ENCODE measurements at places on chromosomes 2 and 18.

DNA sequence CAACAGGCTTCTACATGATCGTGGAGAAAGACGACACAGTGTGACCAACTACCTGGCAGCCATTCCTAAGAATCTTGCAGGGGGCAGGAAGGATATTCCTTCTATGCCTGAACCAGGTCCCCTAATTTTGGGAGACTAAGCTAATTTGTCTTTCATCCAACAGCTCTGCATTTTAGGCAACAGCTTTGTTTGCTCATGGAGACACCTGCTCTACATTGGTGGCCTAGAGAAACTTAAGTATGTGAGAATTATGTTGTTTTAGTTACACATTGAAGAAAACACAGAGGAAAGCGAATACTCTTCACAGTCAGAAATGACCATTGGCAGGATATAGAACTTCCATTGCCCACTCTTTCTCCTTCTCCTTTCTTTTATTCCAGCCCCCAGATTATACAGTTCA is 75.2 kb downstream of the ASXL3 start:
- no peak for DNase-seq

- DNase-seq, result no peak
These were observed 993.6 kb downstream of the LRP1B start for GRCh38 chr2:141137122-141137693.

DNA sequence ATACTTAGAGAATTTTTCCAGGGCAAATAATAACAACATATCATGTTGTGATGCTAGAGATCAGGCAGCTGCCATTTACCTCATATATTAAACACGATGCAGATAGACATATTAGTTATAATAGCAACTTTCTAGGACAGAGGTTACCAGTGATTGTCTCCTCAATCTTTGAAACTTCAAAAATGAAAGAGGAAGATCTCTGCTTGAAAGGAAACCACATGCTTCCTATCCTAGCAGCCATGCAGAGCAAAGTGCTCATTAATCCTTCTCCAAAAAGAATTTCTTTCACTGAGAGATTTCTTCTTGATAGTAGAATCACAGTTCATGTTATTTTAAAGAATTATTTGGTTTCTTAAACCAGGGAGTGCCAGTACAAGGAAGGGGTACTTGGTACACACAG is 317.2 kb downstream of the CPS1 start:
- DNase-seq, result no peak

DNA sequence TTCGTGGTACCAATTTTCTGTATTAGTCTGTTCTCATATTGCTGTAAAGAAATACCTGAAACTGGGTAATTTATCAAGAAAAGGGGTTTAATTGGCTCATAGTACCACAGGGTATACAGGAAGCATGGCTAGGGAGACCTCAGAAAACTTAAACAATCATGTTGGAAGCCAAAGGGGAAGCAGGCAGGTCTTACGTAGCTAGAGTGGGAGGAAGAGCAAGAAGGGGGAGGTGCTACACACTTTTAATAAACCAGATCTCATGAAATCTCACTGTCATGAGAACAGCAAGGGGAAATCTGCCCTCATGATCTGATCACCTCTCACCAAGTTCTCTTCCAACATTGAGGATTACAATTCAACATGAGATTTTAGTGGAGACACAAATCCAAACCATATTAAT is 226.8 kb upstream of the TPO start:
- DNase-seq, result no peak

- no peak for DNase-seq
These were observed 67.6 kb downstream of the DHRS9 start for GRCh38 chr2:169136885-169137534.

DNA sequence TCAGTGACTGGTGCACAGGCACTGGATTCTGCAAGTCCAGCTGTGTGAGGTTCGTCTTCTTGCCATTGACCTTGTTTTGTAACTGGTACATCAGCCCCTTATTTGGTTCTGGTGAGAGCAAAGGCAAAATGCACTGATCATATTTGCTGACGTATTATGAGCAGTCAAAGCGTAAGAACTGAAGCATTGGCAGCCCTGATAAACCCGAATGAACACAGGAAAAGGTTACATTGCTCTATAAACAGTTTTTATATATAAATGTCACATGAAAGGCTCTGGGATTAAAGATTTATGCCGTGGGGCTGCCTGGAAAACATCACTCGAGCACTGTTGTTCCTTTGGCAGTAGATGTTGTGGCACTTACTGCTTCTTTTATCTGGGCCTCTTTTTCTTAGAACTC is 167.9 kb downstream of the IRS1 start:
- DNase-seq, result no peak

- DNase-seq, result no peak
These were observed 650.4 kb downstream of the RNF144A start for GRCh38 chr2:7567646-7568045.

DNA sequence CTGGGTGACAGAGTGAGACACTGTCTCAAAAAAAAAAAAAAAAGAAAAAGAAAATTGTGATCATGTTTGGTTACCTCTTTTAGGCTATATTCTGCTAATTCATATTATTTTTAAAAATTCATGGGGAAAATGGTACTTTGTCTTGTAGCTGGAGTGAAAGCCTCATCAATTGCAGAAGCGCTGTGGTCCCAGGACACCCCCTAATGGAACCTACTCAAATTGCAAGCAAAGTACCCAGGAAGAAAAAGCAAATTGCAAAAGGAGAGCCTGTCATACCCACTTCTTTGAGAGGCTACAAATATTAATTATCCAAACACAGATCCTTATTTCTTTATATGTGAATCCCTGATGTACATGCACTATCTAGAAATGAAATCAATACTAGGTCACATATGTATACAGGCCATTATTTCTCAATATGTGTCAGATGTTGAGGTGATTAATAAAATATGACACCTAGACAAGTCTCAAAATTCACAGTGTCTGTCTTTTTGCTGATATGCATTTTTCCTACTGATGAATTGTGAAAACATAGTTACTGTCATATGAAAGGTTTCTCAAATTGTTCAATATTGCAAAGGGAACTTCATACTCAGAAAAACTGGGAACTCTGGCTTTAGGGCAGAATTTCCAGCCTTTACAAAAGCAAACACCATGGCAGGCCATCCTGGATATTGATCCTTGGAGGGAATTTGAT is 12.6 kb downstream of the CRACDL start:
- DNase-seq, result no peak

GRCh38 chr2:3677436-3677835 is 19.4 kb downstream of the ALLC start:
- no peak for DNase-seq

GRCh38 chr2:39515273-39515896 is 78.3 kb upstream of the MAP4K3 start:
- DNase-seq, result no peak

- DNase-seq, result no peak
These were observed 67.4 kb downstream of the BCL11A start for GRCh38 chr2:60486067-60486466.

- DNase-seq, result no peak
These were observed 408.1 kb downstream of the THSD7B start for GRCh38 chr2:137173463-137173862.

DNA sequence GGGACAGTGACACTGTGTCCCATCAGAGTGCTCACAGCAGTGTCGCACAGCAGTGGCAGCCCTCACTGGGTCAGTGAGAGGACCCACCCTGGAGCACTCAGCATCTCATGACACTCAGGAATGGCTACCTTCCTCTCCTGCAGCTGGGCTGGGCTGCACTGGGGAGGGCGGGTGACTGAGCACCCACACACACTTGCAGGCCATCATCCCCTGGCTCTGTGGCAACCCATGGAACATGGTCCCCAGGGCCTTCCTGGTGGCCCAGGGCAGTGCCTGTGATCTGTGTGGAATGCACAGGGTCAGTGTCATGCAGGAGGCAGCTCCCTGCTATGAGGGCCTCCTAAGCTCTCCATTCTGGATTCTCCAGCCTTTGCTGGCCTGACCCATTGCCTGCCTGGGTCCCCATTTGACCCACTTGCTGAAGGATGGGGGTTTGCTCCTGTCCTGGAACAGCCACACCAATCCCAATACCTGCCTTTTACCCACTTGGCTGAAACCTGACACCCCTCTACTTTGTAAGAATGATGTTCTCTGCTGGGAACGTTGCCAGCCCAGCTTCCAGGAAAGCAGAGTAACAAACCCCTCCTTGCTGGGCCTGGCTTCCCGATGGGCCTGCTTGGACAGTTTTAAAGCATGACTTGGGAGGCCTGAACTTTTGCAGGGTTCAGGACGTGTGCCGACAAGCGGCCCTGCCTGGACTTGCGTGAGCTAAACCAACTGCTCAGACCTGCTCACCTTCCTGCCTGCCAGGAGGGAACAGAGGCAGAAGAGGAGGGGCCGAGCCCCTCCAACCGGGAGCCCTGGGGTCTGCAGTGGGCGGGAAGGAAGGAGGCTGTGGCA is 13.7 kb downstream of the HS6ST1 start:
- no peak for DNase-seq

GRCh38 chr2:85199698-85200097 is 66.5 kb downstream of the TCF7L1 start:
- no peak for DNase-seq

DNA sequence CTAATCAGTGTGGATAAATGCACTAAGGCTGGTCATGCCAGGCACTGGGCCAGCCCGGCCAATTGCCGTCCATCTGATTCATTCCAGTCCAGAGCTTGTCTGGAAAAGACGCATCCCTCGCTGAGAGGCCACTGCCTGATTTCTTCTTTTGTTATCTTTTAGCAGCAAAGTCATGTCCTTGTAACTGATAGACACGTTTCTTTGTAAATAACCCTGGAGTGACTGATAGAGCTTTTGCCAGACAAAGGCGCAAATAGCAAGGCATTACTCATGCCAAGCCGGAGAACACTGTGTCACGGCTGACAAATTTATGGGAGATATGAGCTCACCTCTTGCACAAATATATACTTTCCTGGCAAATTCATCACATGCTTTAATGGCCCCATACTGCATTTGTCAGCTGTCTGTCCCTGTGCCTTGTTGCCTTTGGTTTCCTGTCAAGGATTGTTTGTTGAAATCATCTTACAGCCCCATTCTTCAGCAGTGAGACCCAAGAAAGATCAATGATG is 164.4 kb downstream of the ETAA1 start:
- DNase-seq, result no peak

DNA sequence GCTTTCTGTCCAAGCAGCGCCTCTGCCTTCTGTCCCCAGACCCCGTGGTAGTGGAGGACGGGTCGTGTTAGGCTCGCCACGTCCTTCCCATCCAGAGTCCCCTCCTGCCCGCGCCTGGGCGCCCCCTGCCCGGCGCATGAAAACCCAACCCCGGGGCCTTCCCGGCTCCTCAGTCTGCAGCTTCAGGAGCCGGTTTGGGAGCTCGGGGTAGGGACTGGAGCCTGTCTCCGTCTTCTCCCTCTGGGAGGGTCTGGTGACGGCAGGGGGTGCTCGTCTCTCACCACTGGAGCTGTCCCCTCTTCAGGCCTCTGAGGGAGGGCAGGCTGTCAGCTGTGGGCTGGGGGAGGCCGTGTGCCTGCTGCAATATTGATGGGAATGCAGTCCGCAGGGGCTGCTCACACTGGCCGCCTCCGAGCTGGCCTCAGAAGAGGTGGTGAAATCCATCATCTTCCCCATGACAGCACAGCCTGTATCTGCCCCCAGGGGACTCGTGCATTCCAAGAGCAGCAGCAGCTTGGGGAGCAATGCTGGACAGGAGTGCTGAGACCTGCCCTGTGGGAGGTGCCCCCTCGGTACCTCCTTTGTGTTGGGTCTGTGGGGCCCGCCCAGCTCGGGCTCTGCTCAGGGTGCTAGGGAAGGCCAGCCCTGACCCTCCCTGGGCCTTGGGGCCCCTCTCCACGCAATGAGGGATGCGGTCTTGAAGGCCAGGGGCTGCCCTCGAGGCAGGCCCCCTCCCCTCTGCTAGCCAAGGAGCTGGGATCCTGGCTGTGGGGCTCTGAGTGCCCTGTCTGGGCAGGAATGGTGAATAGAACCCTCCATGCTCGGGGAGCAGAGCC is 17.8 kb upstream of the KLHL30 start:
- peak; percentile 34 for DNase-seq

DNA sequence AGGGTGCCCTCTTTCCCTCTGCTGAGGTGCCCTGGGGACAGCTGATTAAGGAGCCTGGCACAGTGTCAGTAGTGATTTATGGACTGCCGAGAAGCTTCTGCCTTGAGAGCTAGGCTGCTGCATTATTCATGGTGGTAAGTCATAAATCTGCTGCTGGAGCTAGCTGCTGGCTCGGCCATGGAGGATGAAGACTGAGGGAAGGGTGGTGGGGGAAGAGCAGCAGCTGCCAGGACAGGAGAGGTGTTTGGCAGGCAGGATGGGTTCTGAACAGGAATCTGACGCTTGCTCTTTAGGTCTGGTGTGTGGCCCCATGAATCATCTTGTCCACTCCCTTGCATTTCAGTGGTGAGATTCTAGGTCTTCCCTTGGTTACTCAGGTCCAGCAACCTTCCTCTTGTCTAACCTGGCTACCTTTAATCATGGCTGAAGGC is 296.3 kb downstream of the DYSF start:
- no peak for DNase-seq

- no peak for DNase-seq
These were observed 184.5 kb downstream of the BCL2 start for GRCh38 chr18:63135101-63135500.

DNA sequence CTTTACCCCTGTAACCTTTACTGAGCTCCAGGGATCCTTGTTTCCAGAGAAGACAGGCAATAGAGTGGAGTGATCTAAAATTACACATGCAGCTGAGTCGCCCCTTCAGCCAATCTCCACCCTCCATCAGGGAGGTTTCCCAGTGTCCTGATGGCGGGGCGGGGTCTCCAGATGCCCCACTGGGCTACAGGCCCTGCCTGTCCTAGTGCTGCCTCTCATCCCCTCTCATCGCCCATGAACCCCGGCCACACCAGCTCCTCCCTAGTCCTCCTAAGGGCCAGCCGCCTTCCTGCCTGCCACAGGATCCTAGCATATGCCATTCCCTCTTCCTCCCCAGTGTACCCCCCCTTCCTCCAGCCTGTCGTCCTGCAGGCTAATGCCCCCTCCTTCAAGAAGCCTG is 144.1 kb upstream of the GLI2 start:
- no peak for DNase-seq

DNA sequence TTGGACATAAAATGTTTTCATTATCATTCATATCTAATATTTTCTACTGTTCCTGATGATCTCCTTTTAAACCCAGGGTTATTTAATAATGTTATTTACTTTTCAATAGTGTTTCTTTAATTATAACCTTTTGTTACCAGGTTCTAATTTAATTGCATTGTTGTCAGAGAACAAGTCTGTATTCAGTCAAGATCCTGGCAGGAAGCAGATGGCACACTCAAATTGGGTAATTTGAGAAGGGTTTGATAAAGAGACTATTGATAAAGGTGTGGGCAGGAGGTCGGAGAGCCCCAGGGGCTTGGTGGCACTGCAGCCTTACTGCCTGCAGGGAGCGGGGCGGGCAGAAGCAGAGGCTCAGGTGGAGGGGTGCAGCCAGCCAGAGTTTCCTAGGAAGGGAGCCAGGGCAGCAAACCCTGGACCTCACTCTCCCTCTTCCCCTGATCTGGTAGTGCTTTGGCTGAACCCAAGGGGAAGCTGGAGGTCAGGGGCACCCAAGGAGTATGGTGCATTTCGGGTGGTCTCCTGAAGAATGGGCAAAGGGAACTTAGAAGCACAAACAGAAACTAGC is 2.3 kb upstream of the KIF1A start:
- DNase-seq, result no peak

DNA sequence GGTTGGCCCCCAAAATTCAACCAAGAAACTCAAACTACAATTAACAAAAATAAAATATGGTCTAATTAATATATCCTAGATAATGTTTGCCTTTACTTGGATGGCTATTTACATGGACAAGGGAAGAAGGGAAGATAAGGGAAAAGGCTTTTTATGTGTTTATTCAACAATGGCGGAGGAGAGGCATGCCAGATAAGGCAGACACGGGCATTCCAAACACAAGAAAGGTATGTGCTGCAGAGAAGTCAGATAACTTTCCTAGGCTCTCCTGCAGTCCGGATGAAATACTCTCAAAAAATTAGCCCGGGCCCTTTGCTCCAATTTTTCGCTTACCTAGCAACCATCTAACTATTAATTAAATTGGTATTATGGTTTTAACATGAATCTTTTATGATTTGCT is 5.1 kb upstream of the TTR start:
- no peak for DNase-seq

Measured in C1 segment of cervical spinal cord (tissue), 14 donors.